Spleen (tissue), 13 donors: ENCODE measurements at places on chromosomes 16 and 17. TPM values are rescaled to one million over a fixed set of nuclear protein-coding genes. Genes with fewer than 3 reads are reported as not detected.

Gene OTOA
- 1.4 TPM for total RNA-seq

Gene SLC26A11
- 22.8 TPM for total RNA-seq

GRCh38 chr17:51351890-51352289 is 91.5 kb downstream of the UTP18 start:
- no peaks in the 10 kb centered on the region for H3K36me3 ChIP-seq
- peaks cover 4% of the 10 kb centered on the region for H3K4me1 ChIP-seq
- no peak for DNase-seq
- no peak overlapping the region for H3K4me3 ChIP-seq
- H3K27ac ChIP-seq: no peak overlapping the region

- no peak for DNase-seq
- H3K4me3 ChIP-seq: no peak overlapping the region
- H3K36me3 ChIP-seq: no peaks in the 10 kb centered on the region
- peaks cover 61% of the 10 kb centered on the region for H3K4me1 ChIP-seq
- no peak overlapping the region for H3K27ac ChIP-seq
These were observed 3.1 kb upstream of the SOX9 start for GRCh38 chr17:72117535-72118334.

- no peak for DNase-seq
- H3K36me3 ChIP-seq: no peaks in the 10 kb centered on the region
- H3K27me3 ChIP-seq: no peaks in the 10 kb centered on the region
These were observed 55.5 kb upstream of the GPRC5B start for GRCh38 chr16:19940195-19940594.

DNA sequence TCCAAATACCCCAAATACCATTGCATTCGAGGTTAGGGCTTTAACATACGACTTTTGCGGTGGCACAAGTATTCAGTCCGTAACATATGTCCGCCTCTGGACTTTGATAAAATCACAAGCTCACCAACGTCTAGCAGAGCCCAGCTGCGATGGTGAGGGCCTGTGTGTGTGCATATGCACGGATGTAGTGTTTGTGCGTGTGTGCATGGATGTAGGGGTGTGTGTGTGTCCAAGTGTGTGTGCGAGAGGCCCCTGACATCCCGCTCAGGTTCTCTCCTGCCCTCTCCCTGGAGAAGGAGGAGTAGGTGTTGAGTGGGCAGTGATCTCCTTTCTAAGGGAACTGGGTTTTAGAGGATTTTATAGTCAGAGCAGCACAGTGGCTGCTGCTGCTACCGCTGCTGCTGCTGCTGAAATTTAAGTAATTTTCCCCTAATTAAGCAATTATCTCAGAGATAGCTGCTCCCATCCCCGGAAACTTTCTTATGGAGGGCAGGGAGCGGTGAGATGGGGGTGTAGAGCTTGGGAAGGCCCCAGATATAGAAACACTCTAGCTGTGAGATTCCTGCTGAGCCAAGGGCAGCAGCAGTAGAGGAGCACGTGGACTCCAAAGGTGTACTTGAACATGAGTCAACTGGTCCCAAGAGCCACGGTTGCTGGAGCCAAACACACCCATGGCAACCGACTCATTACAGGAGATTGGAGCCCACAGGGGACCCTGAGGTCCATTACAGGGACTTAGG is 121.7 kb upstream of the SDK2 start:
- peaks cover 10% of the 10 kb centered on the region for H3K4me1 ChIP-seq
- H3K27ac ChIP-seq: no peak overlapping the region
- no peaks in the 10 kb centered on the region for H3K36me3 ChIP-seq

- no peaks in the 10 kb centered on the region for H3K36me3 ChIP-seq
- no peak overlapping the region for H3K4me3 ChIP-seq
- no peaks in the 10 kb centered on the region for H3K4me1 ChIP-seq
- H3K27ac ChIP-seq: no peak overlapping the region
- no peaks in the 10 kb centered on the region for H3K27me3 ChIP-seq
- DNase-seq: no peak
These were observed 77.2 kb downstream of the C17orf67 start for GRCh38 chr17:56756536-56756935.

DNA sequence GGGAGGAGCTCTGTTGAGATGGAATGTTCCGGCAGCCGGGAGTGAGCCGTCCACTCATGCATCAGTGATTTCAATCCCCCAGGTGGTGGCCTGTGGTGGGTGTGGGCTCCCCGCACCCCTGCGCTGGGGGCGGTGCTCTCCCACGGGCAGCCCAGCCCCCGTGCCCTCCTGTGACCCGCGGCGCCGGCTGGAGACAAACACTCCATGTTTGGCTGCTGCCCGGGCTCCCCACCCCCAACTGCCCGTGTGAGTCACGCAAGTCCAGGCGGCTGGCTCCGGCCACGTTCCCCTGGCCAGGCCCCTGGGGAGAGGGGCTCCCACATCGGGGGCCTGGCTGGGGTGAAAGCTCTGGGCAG is 29.4 kb downstream of the CACNA1H start:
- H3K4me1 ChIP-seq: no peaks in the 10 kb centered on the region
- H3K36me3 ChIP-seq: no peaks in the 10 kb centered on the region
- no peak for DNase-seq
- H3K27ac ChIP-seq: no peak overlapping the region
- H3K27me3 ChIP-seq: no peaks in the 10 kb centered on the region
